RKO (cell line): ENCODE measurements at places on chromosomes 5 and 9.

DNA sequence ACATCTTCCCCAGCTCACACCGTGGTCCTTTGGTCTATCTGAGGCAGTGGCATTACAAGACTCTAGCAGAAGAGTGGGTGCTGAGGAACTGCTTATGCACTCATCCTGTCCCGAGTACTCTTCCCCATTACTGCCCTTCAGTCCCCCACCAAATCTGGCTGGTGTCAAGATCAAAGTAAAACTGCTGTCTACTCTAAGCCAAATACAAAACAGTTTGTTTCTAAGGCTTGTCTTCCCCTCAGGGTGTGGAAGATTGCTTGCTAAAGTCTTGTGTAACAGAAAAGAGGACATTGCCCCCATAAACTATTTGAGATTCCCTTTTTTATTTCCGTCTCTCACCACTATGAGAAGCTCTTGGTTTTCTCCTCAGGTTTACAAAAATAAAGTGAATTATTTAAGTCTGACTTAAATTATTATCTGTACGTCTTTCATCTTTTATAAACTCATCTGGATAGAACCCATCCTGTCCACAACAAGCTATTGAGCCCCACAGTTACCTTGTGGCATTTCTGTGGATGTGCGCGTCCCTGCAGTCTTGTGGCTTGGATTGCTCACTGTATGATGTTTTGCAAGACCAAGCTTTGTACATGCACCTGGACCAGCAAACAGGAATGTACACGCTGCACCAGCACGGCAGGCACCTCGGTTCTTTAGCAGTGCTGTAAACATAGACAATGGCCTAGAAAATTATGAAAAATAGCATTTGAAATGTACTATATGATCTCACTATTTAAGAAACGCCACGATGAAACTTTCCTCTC, 61.0 kb downstream of the CYSTM1 start:
- DNase-seq = no peak

DNA sequence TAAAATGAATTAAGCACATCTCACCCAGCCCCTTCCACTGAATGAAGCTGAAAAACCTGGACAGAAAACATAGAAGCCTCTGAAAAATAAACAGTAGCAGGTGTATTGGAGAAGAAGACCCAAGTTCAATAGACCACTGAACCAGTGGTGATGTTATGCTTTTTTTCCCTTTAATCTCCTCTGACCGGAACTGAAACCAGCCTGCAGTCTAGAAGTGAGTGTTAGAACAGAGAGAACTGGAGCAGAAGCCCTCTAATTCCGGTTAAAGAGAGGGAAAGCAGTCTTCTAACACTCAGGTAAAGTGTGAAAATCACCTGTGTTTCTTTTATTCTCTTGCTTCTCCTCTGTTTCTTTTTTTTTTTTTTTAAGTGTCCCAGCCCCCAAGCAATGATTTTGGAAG, 83.5 kb upstream of the CCL21 start:
- DNase-seq = no peak

DNA sequence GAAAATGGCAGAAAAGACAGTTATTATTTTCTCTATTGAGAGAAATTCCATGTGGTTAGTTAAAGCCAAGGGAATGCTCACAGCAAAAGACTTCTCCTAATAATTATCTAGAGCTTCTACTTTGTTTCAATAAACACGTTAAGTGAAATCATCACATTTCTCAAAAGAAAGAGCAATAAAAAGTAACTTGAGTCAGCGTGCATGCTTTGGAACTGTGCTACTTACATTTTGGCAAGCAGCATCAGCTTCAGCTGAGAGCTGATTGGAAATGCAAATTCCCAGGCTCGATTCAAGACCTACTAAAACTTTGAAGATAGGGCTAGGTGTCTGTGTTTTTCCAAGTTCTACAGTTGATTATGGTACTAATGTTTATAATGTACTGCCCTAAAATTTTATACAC, 132.1 kb downstream of the CDH18 start:
- no peak for DNase-seq

GRCh38 chr5:93342563-93343061, 238.4 kb downstream of the NR2F1-AS1 start:
- DNase-seq = no peak

DNA sequence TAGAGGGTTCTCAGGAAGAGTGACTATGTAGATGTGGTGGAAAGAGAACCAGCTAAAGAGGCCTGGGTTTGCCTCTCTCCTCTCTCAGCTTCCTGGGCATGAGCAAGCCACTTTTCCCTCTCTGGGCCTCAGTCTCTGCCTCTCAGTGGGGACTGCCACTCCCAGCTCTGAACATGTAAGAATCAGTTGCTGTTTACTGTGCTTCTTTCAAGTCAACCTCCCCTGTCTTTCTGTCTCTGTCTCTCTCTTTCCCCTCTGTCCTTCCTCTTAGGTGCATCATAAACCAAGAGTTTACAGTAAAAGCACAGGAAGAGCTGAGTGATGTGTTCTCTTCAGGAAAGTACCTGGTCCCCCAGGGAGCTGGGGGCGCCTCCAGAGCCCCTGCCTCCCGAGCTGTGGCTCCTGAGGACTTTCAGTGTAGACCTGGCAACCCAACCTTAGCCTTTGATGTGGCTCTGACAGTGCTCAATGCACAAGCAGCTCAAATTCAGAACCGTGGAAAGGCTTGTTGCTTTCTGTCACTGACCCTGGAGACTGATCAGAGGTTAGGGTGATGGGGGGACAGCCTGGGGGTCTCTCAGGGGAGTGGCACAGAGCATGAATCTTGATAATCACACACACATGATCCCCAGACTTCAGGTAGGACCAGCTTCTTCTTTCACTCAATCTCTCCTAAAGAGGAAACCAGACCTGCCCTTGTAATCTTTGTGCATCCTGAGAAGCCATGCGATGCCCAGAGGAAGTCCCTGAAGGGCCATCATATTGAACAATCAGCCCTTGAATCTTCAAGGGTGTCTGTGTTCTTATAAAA, 59.4 kb upstream of the TNFSF8 start:
- no peak for DNase-seq
